ENCODE measurements at places on chromosomes 3 and 15.
A peak's percentile ranks its signal among the peaks of the same experiment; 100 is the strongest.

DNA sequence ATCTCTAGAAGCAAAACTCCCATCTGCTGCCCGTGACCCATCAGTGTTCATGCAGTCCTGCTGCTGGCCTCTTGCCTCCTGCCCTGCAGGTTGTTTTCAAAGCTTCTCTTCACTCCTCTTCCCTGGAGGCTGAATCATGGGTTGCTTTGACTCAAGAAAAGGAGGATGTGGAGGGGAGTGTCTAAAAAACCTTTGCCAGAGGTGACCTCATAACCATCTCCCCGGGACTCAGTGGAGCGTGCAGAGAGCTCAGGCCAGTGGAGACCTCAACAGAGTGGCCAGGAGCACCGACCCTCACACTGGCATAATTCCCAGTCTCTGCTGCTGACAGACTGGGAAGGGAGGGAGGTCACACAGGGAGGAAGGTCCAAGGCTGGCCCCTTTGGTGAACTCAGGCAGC is 60.9 kb upstream of the ITGA11 start:
- DNase-seq, result no peak

GRCh38 chr3:190855151-190855550 is 7.3 kb downstream of the GMNC start:
- no peak for DNase-seq

DNA sequence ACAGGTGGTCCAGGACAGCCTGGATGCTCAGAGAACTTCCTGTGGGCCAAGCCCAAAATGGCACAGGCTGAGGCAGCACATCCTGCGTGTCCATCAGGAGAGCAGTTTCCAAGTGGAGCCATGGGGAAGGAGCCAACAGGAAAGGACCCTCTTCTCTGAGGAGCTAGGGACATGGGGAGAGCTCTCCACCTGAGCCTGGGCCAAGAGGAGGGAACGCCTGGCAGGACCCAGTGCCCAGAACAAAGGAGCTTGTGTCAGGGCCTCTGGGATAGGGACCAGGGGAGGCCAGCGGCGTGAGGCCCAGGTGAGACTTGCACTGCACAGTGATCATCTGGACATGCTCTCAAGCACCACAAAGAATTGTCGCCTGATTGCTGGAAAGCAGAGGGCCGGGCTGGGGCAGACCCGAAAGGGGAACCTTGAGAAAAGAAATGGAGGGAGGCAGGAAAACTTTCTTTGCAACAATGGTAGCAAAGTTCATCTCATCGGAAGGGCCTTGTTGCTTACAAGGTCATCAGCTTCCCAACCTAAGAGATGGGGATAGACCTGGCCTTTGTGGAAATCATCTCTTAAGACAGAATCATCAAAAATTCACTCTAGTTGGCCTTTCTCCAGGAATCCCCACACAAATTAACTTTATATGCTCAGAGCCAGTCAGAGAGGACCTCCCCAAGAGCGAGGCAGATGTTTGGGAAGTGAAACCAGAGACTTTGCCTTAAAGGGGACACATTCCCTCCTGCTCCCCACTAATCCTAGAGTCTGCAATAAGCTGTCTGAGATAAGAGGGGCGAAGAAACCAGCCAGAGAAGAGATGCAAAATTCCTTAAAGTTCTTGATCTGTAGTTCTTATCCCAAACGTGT is 47.7 kb upstream of the HES1 start:
- no peak for DNase-seq

DNA sequence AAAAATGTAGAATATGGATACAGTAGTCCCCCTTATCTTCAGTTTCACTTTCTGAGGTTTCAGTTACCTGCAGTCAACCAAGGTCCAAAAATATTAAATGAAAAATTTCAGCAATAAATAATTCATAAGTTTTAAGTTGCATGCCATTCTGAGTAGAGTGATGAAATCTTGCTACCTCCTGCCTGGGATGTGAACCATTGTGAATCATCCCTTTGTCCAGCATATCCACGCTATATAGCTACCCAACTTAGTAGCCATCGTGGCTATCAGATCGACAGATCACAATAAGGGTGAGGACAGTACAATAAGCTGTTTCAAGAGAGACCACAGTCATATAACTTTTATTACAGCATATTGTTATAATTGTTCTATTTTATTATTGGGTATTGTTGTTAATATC is 1.2 kb upstream of the LARS2 start:
- DNase-seq, result no peak

DNA sequence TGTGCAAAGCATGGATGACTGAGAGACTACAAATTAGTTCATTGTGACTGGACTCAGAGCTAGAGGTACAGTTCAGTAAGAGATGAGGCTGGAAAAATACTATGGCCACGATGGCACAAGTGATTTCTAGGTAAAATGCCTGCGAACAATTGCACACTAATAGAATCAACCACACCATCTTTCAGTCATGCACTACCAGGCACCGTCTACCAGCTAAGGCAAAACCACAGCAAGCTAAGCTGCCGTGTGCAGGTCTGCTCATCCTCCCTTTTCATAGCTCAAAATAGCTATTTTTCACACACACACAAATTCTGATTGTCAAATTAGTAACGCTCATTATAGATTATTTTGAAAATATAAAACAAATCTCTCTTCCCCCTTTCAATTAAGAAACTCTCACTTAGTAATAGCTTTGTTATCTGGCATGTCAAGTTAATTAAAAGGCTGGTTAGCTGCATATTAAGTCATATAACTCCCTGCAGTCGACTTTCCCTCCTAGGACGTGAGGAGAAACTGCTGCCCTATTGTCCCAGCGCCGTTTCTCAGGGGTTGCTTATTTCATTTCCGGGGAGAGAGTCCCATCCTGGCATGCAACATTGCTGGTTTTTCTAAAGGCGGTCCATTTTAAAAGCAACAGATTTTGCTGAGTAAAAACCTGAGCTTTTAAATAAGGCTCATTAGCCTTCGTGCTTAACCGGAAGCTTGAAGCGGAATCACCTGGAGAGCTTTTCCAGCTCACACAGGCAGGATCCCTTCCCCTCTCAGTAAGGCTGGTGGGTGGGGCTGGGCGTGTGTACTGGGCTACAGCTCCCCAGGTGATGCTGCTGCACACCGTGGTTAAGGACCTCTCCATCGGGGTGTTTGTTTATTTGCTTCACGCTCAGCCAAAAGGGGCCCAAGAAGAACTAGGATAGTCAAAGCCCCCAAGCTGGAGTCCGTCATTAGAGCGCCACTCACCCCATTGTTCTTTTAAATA is 16.9 kb upstream of the MEX3B start:
- no peak for DNase-seq

DNA sequence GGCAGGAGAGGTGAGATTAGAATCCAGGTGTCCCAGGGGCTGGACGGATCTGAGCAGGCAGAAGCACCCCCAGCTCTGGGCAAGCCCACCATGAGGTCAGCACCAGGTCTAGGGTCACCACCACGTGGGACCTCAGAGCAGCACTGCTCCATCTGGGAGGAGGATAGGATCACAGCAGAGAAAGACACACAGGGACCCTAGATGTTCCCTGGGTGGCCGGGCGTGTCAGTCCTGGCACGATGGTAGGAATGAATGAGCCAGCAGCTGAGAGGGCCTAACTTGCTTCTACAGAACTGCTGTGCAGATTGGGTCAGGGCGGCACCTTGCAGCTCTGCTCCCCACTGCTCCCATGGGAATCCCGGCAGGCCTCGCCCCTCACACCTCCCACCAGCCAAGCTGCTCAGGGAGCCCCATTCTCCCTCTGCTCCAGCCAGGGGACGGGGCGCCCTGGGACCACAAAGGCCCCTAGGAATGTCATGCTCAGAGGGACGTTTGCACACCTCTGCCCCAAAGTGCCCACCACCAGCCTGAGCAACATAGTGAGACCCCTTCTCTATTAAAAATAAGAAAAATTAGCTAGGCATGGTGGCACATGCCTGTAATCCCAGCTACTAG is 66.3 kb downstream of the ZNF445 start:
- DNase-seq, result no peak

GRCh38 chr15:77002954-77003912 is 8.3 kb downstream of the PSTPIP1 start:
- DNase-seq, result peak; percentile 46

GRCh38 chr3:143291836-143292447 is 172.4 kb downstream of the CHST2 start:
- no peak for DNase-seq

DNA sequence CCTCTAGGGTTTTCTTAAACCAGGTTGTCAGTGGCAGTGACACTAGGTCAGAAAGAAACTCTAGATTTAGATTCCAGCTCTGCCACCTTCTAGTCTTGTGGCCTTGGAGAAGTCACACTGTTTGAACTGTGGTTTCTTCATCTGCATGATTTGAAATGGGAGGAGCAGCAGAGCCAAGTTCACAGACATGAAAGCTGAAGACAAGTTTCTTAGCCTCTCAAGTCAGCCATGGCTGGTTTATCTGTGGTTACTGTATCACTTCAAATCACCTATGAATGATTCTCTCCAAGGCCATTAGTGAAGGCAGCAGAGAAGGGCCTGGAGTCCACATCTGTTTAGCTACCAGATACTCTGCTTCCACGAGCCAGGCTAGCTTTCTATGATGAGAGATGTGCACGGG is 15.6 kb downstream of the CLEC3B start:
- no peak for DNase-seq

DNA sequence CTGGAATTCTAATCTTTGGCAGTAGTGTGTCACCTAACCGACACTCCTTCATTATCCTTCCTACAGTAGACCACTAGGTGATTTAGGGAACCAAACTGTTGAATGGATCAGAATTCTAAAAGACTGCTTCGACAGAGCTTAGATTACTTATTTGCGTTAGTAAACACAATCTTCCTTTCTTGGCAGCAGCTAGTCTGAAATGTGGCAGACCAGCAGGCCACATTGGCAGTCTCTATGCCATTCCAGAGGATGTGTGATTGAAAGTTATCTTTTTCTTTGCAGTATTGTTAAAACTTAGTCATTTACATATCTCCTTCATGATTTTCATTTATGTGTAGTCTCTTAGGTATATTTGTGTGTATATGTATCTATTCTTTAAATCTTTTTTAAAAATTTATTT is 23.6 kb downstream of the MBNL1 start:
- no peak for DNase-seq

DNA sequence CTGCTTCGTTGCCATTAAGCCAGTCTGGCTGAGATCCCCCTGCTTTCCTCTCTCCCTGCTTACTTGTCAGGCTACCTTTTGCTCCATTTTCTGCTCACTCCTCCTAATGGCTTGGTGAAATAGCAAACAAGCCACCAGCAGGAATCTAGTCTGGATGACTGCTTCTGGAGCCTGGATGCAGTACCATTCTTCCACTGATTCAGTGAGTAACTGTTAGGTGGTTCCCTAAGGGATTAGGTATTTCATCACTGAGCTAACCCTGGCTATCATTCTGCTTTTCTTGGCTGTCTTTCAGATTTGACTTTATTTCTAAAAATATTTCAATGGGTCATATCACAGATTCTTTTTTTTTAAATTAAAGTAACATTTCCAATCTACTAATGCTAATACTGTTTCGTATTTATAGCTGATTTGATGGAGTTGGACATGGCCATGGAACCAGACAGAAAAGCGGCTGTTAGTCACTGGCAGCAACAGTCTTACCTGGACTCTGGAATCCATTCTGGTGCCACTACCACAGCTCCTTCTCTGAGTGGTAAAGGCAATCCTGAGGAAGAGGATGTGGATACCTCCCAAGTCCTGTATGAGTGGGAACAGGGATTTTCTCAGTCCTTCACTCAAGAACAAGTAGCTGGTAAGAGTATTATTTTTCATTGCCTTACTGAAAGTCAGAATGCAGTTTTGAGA is 25.0 kb downstream of the CTNNB1 start:
- no peak for DNase-seq

DNA sequence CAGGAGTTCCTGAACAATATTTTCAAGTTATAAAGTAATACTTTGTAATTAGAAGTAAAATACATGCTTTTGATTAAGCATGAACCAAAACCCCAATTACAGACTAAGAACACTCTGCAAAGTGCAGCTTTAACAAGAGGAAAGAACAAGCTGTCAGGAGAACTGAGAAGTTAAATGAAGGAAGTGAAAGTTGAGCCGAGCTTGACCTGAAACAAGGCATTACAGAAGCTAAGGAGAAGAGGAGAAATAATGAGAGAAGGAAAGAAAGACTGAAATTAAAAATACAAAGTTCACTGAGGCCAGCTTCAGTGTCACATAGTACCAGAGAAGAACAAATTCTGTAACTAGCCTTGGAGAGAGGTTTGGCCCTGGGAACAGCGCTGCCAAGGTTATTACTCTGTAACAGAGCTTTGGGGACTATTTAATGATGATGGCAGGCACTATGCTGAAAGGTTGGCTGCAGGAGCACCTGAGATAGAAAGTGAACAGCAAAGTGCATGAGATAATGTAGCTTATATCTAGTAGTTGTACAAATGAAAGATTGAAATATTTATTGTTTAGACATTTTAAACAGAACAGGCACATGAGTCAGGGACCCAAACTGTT is 241.9 kb upstream of the PEX5L start:
- no peak for DNase-seq

DNA sequence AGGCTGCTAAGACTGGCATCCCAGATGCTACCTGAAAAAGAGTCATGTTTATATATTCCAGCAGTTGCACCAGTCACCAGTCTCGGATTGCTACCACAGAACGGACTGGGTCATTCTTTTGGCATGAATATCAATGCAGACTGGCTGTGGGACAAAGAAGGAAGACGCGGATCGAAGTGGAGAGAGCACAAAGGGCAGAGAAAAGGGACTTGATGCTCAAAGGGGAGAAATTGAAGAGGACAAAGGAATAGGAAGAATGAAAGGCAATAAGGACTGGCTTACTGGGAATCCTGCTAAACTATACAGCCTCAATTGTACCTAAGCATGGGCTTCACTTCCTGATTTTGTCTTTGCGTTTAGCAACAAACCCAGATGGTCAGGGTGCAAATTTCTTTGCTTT is 15.3 kb upstream of the DIS3L start:
- DNase-seq, result no peak

GRCh38 chr15:52441841-52442240 is 86.8 kb downstream of the MYO5A start:
- DNase-seq, result no peak

GRCh38 chr3:64271631-64272030 is 46.4 kb upstream of the PRICKLE2 start:
- no peak for DNase-seq

DNA sequence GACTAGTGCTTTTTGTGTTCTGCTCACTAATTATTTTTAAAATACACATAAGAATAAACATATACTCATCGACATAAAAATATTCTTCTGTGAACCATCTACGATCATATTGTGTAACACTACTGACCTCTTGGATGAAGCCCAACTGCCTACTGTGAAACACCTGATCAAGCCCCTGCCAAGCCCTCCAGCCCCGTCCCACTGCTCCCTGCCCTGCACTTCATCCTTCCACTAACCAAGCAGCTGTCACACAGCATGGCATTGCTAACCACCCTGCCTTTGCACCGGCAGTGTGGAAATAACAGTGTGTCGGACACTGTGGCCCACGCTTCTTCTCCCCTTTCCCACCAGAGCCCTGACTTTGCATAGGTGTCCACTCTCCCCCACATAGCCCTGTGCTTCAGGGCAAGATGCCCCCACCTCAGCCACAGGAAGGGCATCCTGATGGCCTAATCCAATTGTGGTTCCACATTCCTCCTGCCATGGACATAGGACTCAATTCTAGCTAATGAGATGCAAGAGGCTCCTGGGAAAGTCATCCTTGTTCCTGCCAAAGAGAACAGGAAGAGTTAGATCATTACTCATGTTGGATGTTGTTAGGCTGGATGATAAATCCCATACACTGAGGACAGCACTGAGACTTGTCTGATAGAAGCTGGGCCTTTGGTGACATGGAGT is 35.0 kb upstream of the ARID3B start:
- no peak for DNase-seq

Data from stimulated activated CD4-positive, alpha-beta T cell treated with anti-CD3 and anti-CD28 coated beads, TNF-alpha, amount 100 ng/mL, for 24 hours (primary cell).